Cardiac muscle cell (in vitro differentiated cells and primary cell): ENCODE measurements at places on chromosomes 5 and 9.

GRCh38 chr5:97094579-97095317 lies 47.7 kb downstream of the LIX1 start:
- no peak for DNase-seq
- H3K27ac ChIP-seq = no peak overlapping the region
- H3K36me3 ChIP-seq = peaks cover 21% of the 10 kb centered on the region
- H3K4me1 ChIP-seq = peaks cover 23% of the 10 kb centered on the region

DNA sequence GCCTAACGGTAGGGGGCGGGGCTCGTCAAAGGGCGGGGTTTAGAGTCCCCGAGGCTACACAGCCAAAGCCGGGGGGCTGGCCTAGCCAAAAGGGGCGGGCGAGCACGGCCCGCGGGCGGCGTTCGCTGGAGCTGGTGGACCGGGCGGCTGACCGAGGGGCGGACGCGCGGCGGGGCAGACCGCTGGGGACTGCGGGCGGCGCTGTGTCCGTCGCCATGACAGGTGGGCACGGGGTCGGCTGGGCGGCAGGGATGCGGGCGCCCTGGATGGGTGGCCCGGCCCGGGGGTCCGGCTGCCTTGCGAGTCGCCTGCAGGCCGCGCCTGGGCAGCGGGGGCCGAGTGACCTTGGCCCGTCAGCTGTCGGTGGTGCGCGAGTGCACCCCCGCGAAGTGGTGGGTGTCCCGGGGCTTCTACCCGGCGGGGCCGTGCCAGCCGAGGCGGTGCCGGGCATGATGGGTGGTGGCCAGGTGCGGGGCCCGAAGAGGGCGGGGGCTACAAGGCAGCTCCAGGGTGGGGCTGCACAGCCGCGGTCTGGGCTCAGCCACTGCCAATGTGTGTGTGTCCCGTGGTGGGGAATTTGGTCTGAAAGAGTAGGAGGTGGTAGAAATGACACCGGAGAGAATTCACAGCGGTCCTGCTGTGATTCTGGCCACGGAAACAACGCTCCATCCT lies at the start of gene CARD19:
TSS of gene CARD19 (plus strand) at position 87 of the 672 bp plus-strand sequence. CDS start at position 216, 129 bp downstream.
- H3K4me3 ChIP-seq = peak within 1 kb of the TSS; percentile 88
- no peaks in the 10 kb centered on the region for H3K36me3 ChIP-seq
- no peaks in the 10 kb centered on the region for H3K27me3 ChIP-seq
- H3K27ac ChIP-seq = peak within 1 kb of the TSS; percentile 89
- H3K4me1 ChIP-seq = peaks cover 9% of the 10 kb centered on the region
- peak; percentile 27 for DNase-seq

- no peaks in the 10 kb centered on the region for H3K4me1 ChIP-seq
- H3K36me3 ChIP-seq = no peaks in the 10 kb centered on the region
- H3K27me3 ChIP-seq = peaks cover 33% of the 10 kb centered on the region
- H3K4me3 ChIP-seq = no peak overlapping the region
- H3K27ac ChIP-seq = no peak overlapping the region
Observed at GRCh38 chr5:146302406-146302805, 36.2 kb upstream of the POU4F3 start.

DNA sequence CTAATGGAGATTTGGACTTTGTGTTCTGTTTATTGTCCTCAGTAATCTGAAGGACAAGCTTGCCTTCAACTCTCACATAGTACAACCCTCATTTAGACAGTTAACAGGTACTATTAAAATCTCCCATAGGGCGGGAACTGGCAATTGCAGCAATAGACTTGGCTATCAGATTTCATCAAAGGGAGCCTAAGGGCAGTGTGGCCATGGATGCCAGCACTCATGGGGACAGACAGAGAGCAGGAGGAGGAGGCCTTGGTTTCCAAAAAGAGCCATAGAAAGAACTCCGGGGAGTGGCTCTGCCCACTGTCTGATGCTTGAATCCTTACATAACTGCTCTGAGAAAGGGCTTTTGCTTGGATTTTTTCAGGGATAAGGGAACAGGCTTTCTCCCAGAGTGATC lies 6.8 kb downstream of the SLC36A1 start:
- peaks cover 14% of the 10 kb centered on the region for H3K4me1 ChIP-seq
- no peaks in the 10 kb centered on the region for H3K36me3 ChIP-seq
- H3K27me3 ChIP-seq = no peaks in the 10 kb centered on the region
- peak; percentile 23 for DNase-seq
- H3K4me3 ChIP-seq = no peak overlapping the region

- H3K27me3 ChIP-seq = no peaks in the 10 kb centered on the region
- no peak overlapping the region for H3K27ac ChIP-seq
- no peak overlapping the region for H3K4me3 ChIP-seq
- H3K4me1 ChIP-seq = no peaks in the 10 kb centered on the region
- no peaks in the 10 kb centered on the region for H3K36me3 ChIP-seq
- DNase-seq = no peak
Observed at GRCh38 chr9:14369011-14369410, 55.1 kb upstream of the NFIB start.

- H3K27ac ChIP-seq = no peak within 1 kb of the TSS
- H3K36me3 ChIP-seq = no peaks in the 10 kb centered on the region
- DNase-seq = no peak
- peaks cover 3% of the 10 kb centered on the region for H3K4me1 ChIP-seq
- no peak within 1 kb of the TSS for H3K4me3 ChIP-seq
- peaks cover 18% of the 10 kb centered on the region for H3K27me3 ChIP-seq
Observed at GRCh38 chr5:150085950-150086715, at the start of gene CSF1R. CSF1R (minus strand) TSS chr5:150086554; CDS start chr5:150086427, 127 bp downstream.

- DNase-seq = no peak
- no peak overlapping the region for H3K4me3 ChIP-seq
- H3K36me3 ChIP-seq = no peaks in the 10 kb centered on the region
- peaks cover 10% of the 10 kb centered on the region for H3K4me1 ChIP-seq
- no peaks in the 10 kb centered on the region for H3K27me3 ChIP-seq
- H3K27ac ChIP-seq = no peak overlapping the region
Observed at GRCh38 chr9:124299515-124300090, 41.9 kb downstream of the NEK6 start.

- no peak overlapping the region for H3K27ac ChIP-seq
- H3K27me3 ChIP-seq = no peaks in the 10 kb centered on the region
- H3K4me3 ChIP-seq = no peak overlapping the region
- H3K36me3 ChIP-seq = no peaks in the 10 kb centered on the region
- DNase-seq = no peak
Observed at GRCh38 chr5:33184367-33184766, 256.4 kb upstream of the TARS1 start.

DNA sequence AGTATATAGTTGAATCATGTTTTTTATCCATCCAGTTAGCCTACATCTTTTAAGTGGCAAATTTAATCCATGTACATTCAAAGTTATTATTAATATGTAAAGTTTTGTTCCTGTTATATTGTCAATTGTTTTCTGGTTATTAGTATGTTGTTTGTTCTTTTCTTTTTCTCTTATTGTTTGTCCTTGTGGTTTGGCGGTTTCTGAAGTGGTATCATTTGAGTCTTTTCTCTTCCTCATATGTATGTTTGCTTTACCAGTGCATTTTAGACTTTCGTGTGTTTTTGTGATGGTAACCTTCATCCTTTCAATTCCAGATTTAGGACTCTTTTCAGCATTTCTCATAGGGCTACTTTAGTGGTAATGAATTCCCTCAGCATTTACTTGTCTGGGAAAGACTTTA lies 130.4 kb upstream of the RFX3 start:
- no peak for DNase-seq
- H3K27me3 ChIP-seq = no peaks in the 10 kb centered on the region
- no peak overlapping the region for H3K4me3 ChIP-seq

DNA sequence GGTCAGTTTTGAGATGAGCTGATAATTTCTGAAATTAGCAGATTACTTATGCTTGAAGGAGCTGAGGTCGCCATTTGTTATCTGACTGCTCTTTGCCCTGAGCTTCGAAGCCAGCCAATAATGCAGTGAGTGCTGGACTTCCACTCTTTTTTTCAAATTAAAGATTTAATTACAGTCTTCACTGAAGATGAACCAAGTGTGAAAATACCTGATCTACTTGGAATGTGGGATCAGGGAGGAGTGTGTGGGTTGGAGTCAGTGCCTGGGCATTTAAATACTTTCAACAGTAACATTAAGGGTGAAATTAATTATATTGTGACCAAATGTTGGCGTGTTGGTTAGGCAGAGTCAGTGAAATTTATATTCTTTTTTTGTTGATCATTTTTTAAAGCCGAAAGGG lies 23.9 kb upstream of the DMRT3 start:
- H3K4me3 ChIP-seq = no peak overlapping the region
- no peak overlapping the region for H3K27ac ChIP-seq
- H3K27me3 ChIP-seq = peaks cover 65% of the 10 kb centered on the region
- H3K4me1 ChIP-seq = no peaks in the 10 kb centered on the region
- DNase-seq = no peak

GRCh38 chr9:132762896-132763295 lies 92.6 kb downstream of the GTF3C4 start:
- no peak overlapping the region for H3K4me3 ChIP-seq
- no peaks in the 10 kb centered on the region for H3K4me1 ChIP-seq
- no peaks in the 10 kb centered on the region for H3K27me3 ChIP-seq

DNA sequence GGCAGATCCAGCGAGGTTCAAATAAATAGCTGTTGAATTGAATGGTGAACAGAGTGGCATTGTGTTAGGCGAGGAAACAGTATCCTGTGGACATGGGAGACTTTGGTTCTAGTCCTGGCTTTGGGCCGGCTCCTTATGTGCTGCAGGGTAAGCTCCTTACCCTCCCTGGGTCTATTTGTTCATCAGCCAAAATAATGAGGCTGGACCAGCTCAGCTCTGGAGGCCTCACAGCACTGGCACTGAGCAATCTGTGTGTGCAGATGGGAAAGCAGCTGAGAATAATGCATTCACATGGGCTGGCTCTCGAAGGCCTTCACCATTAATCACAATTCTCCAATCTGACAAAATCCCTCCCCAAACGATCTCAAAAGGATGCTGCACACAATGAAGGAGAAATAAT lies 81.9 kb downstream of the APBA1 start:
- no peak overlapping the region for H3K4me3 ChIP-seq
- H3K27me3 ChIP-seq = peaks cover 22% of the 10 kb centered on the region
- no peak for DNase-seq
- no peak overlapping the region for H3K27ac ChIP-seq
- H3K4me1 ChIP-seq = no peaks in the 10 kb centered on the region

- DNase-seq = no peak
- H3K4me3 ChIP-seq = no peak overlapping the region
- H3K27me3 ChIP-seq = no peaks in the 10 kb centered on the region
- H3K36me3 ChIP-seq = no peaks in the 10 kb centered on the region
- H3K4me1 ChIP-seq = no peaks in the 10 kb centered on the region
Observed at GRCh38 chr9:108186642-108187395, 669.0 kb downstream of the ACTL7B start.

GRCh38 chr5:7615566-7616061 lies 219.7 kb downstream of the ADCY2 start:
- no peaks in the 10 kb centered on the region for H3K27me3 ChIP-seq
- DNase-seq = no peak
- no peak overlapping the region for H3K4me3 ChIP-seq
- no peaks in the 10 kb centered on the region for H3K36me3 ChIP-seq
- H3K27ac ChIP-seq = no peak overlapping the region

- no peak within 1 kb of the TSS for H3K27ac ChIP-seq
- peak within 1 kb of the TSS; percentile 28 for H3K4me3 ChIP-seq
- DNase-seq = no peak
- H3K27me3 ChIP-seq = peaks cover 42% of the 10 kb centered on the region
- no peaks in the 10 kb centered on the region for H3K4me1 ChIP-seq
- H3K36me3 ChIP-seq = no peaks in the 10 kb centered on the region
Observed at GRCh38 chr9:35618325-35618727, at the start of gene CD72. CD72 (minus strand) TSS chr9:35618413; CDS start chr9:35618303, 110 bp downstream.

- no peak overlapping the region for H3K27ac ChIP-seq
- H3K4me3 ChIP-seq = no peak overlapping the region
- no peaks in the 10 kb centered on the region for H3K27me3 ChIP-seq
- H3K4me1 ChIP-seq = peaks cover 10% of the 10 kb centered on the region
Observed at GRCh38 chr5:154442801-154443200, 3.0 kb upstream of the SAP30L start.

DNA sequence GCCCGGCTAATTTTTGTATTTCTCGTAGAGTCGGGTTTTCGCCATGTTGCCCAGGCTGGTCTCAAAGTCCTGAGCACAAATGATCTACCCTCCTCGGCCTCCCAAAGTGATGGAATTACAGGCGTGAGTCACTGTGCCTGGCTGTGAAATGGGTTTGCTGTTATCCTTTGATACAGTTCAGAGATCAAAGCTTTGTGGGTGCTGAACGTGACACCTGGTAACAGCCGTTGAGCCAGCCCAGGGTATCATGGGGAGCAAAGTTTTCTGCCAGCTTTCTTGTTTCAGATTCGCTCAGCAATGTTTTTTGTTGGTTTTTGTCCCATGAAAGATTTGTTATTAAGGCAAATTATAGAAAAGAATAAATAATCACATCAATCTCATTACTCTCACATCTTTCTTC lies 68.9 kb upstream of the LPAR1 start:
- no peak overlapping the region for H3K4me3 ChIP-seq
- no peaks in the 10 kb centered on the region for H3K4me1 ChIP-seq
- no peak overlapping the region for H3K27ac ChIP-seq
- H3K36me3 ChIP-seq = no peaks in the 10 kb centered on the region

DNA sequence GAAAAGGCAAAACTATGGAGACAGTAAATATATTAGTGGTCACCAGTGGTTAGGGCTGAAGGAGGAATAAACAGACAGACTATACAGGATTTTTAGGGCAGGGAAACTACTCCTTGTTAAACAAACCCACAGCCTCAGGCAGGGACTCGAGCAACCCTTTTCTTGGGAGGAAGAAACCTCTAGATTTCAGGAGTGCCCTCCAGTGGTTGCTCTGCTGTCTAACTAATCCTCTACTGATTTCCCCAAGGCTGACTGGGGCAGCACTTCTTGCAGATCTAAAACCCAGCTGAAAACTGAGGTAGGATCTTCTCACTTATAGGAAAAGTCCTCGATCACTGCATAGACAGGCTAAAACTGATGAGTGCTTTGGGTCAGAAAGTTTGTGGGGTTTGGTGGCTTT lies 176.8 kb downstream of the ISOC1 start:
- H3K27me3 ChIP-seq = no peaks in the 10 kb centered on the region
- no peak overlapping the region for H3K27ac ChIP-seq
- H3K4me1 ChIP-seq = peaks cover 10% of the 10 kb centered on the region
- no peaks in the 10 kb centered on the region for H3K36me3 ChIP-seq
- peak; percentile 58 for DNase-seq

- H3K27ac ChIP-seq = no peak overlapping the region
- H3K4me3 ChIP-seq = no peak overlapping the region
- H3K4me1 ChIP-seq = no peaks in the 10 kb centered on the region
Observed at GRCh38 chr9:135946392-135946994, 14.7 kb downstream of the UBAC1 start.

DNA sequence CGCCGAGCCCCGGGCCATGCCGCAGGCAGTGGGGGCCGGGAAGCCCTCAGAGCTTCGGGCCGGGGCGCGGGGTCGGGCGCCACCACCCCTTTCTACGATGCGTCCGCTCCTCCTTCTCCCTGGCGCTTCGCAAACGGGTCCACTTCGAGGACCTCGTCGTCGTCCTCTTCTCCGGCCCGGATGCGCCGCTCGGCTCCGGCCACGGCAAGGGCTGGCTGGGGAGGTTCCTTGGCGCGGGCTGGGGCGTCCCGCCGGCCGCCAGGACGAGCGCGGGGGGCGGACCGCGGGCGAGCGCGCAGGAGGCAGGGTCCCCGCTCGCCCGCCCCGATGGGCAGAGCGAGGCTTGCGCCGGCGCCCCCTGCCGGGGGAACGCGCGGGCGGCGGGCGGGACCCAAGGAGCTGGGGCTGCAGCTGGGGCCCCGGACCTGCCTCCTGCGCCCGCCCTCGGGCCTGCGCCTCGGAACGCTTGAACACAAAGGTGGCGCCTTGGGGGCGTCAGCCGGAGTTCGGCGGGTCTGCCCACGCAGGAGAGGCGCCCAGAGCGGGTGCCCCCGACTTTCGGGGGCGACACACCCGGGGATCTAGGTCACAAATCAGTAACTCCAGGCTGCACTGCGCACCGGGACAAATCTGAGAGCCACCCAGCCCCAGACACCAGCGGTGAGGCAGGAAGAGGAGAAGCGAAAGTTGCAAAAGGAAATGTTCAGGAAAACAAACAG lies at the start of gene ROR2:
TSS of gene ROR2 (minus strand) at position 283 of the 719 bp plus-strand sequence.
- peaks cover 35% of the 10 kb centered on the region for H3K4me1 ChIP-seq
- H3K27me3 ChIP-seq = peaks cover 3% of the 10 kb centered on the region
- peak; percentile 89 for DNase-seq
- H3K4me3 ChIP-seq = peak within 1 kb of the TSS; percentile 98
